Erythroblast (primary cell): ENCODE measurements at places on chromosomes 4 and X.

GRCh38 chr4:79759793-79760192 is 313.2 kb downstream of the ANTXR2 start:
- no peak for DNase-seq

GRCh38 chr4:25485104-25485503 is 108.0 kb downstream of the ANAPC4 start:
- no peak for DNase-seq

DNA sequence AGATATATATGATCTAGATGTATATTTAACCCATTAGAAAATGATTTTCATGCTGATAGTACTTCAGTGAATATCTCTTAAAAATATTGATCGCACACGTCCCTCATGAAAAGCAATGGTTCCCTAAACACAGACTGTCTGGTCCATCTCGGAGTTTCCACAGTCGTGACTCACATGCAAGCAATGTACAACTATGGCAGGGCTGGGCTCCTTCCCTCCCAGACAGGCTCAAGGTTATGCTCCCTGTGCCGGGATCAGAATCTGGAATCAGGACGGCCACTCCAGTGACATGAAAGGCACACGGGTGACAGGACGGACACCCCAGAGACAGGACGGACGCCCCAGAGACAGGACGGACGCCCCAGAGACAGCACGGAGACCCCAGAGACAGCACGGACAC is 40.2 kb upstream of the PPP2R3B start:
- DNase-seq, result no peak

GRCh38 chr4:104022226-104022625 is 302.4 kb upstream of the TACR3 start:
- DNase-seq, result no peak

GRCh38 chrX:136779346-136779781 is 1.4 kb downstream of the ARHGEF6 start:
- peak; percentile 26 for DNase-seq

DNA sequence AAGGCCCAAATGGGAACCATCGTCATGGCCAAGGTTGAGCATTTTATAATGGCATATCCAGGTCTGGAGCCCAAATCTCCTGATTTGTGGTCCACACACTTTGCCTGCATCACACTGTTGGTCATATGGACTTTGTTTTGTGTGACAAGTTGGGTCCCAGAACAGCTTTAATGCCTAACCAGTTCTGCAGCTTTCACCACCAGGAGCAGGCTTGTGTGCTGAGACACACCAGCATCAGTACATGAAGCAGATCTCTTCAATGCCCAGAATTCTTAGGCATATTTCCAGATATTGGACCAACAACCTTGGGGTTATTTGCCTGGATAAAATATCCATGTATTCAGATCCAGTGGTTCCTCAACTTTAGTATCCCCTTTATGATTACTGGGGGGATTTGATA is 371.3 kb downstream of the FBXW7 start:
- DNase-seq, result no peak

- DNase-seq, result no peak
Observed at GRCh38 chr4:773214-773613, 52.7 kb downstream of the CPLX1 start.

DNA sequence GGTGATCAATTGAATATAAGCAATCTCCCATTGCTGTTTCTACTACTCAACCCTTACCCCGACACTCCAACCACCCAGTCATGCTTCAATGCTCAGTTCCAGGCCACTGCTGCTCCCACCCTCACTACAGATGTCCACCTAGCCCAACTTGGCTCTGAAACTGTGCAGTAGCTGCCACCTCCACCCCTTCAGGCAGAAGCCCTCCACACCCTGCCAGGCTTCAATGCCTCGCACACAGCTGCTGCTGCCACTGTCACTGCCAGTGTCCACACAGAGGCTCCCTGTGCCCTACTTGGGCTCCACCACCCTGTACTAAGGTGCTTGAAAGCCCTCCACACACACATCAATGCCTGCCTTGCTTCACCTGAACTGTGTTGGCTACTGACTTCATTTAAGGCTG is 34.6 kb downstream of the LAMTOR3 start:
- no peak for DNase-seq

GRCh38 chr4:8238515-8239053 is 31.0 kb upstream of the HTRA3 start:
- DNase-seq, result no peak

- no peak for DNase-seq
Observed at GRCh38 chr4:28351826-28352225, 1491.2 kb downstream of the STIM2 start.

GRCh38 chr4:167190379-167190778 is 43.9 kb downstream of the SPOCK3 start:
- DNase-seq, result no peak

- no peak for DNase-seq
Observed at GRCh38 chr4:58413849-58414248, 1303.7 kb upstream of the IGFBP7 start.

DNA sequence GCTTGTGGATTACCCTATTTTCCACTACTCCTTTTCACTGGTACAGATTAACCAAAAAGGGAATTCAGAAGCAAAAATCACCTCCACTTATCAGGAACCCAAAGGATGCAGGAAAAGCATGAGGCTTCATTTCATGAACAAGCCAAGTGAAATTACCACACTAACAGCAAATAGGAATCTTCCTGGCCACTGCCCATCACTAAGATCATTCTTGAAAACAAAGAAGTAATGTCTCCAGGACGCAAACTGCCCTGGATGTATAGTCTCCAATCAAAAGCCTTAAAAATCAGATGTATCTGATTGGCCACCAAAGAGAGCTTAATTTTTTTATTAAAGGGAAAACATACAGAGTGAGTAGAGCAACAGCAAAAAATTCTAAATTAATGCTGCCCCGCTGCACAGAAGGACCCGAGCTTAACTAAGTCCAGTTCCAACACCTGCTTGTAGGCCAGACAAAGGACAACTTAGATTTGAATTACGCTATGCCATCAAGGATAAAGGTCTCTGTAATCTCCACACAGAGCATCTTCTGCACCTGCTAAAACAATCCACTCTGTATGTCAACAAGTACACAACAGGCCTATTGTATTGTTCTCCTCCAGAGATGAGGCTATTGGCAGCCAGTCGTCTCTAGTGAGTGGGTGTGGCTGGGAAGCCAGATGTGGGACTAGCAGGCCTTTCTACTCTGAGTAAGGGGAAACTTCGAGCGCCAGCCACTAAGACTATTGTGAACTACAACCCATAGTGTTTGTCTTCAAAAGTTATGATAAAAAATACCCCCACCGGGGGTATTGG is 12.4 kb downstream of the ZDHHC9 start:
- no peak for DNase-seq

GRCh38 chr4:118801895-118802575 is 33.9 kb downstream of the SEC24D start:
- no peak for DNase-seq

DNA sequence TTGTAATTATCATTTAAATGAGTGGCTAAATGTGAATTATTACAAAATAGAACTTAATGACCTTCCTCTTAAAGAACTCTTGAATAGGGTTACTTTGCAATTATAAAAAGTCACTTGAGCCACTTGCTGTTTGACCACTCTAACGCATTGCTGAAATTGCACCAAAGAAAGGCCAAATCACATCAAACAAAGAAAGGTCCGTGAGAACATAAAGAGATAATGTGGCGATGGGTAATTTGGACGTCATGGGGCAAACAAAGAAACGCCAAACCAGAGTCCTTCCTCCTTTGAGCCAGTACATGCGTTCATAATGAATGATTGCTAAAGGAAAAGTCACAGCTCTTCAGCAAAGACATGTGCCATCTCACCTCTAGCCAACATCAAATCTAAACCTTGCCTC is 229.8 kb upstream of the STS start:
- no peak for DNase-seq

DNA sequence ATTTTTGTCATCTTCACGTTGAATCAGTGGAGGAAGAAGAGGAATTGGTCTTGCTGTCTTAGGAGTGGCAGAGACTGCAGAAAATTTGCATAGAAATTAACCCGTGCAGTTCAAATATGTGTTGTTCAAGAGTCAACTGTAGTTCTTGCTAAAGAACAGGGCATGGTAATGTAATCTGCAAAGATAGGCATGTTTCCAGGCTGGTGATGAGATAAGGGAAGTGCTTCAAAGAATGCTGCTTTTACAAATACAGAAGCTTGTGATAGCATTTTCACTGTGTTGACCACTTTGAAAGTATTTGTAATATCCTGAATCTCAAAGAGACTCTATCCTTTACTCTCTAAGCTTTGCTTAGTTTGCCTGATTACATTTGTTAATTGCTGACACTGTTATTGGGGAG is 60.1 kb downstream of the PRRG1 start:
- peak; percentile 71 for DNase-seq

GRCh38 chr4:8087921-8088495 is 70.6 kb downstream of the ABLIM2 start:
- no peak for DNase-seq

DNA sequence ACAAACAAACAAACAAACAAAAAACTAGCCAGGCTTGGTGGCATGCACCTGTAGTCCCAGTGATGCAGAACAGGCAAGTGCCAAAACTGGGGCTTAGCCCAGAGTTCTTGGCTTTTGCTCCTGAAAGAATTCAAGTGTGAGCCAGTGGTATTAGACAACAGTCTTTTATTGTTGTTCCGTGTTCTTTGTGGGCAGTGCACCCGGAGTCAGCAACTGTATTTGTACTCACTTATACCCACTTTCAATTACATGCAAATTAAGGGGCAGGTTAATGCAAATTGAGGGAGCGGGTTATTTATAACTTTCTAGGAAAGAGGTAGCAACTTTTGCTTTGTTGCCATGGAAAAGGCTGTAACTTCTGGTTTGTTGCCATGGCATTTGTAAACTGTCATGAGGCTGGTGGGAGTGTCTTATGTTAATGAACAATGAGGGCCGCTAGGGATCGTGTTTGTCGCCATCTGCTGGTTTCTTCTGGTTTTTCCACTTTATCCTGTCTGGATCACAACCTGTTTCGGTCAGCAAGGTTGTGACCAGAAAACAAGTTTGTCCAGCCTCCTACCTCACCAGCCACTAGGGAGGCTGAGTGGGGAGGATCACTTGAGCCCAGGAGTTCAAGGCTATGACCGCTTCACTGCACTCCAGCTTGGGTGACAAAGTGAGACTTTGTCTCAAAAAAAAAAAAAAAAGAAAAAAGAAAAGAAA is 88.8 kb upstream of the ESX1 start:
- DNase-seq, result peak; percentile 58

- no peak for DNase-seq
Observed at GRCh38 chr4:155487210-155487609, 110.4 kb upstream of the MAP9 start.

DNA sequence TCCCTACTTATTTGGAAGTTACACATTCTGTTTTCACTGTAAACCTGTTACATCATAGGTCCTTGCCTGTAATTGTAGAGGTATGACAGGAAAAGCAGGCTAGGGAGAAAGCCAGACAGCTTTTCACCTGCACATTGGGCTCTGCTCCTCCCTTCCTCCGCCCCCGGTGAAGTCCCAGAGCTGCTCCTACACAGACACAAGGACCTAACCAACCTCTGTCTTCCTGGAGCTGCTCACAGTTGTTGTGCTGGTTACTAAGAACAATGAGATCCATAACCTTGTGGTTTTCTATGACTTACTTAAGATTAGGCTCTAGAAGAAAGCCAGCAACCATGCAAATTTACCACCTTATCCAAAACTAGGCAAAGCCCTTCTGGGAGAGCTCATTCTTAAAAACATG is 40.0 kb downstream of the MOSPD2 start:
- DNase-seq, result no peak

DNA sequence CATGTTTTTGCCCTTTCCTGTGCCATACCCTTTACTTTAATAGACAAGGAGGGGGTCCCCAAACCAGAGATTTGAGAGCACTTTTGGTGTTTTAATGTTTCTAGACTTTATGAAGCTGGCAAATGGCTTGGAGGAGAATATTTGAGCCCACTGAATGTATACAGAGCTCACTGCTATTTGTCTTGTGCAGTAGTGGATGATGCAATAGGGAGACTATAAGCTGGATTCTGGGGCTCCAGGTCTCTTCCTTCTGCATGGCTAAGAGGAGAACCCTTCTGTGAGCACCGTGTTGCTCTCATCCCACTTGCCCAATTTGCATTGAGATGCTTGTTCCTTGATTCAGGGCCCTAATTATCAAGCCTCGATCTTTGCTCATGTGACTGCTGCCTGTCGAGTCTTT is 8.9 kb upstream of the PUDP start:
- DNase-seq, result no peak

- peak; percentile 39 for DNase-seq
Observed at GRCh38 chrX:154096140-154097002, 1.1 kb downstream of the MECP2 start.

- DNase-seq, result no peak
Observed at GRCh38 chrX:34584781-34585180, 72.3 kb downstream of the TMEM47 start.

DNA sequence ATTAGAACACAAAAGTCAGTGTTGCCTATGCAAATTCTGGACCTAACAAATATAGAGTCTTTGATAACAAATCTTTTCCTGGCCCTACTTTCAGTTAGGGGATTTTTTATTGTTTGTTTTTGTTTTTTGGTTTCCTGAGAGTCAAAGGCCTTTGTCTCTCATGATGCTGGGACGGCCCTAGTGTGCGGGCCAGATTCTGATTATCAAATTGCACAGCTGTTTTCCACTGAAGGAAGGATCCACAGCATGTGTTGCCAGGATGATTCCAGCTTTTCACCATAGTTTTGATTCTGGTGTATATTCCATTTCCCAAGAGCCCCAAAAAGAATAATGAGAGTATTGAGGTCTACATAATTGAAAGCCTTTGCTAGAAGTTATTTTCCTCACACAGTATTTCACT is 248.2 kb downstream of the CAMK2D start:
- no peak for DNase-seq

DNA sequence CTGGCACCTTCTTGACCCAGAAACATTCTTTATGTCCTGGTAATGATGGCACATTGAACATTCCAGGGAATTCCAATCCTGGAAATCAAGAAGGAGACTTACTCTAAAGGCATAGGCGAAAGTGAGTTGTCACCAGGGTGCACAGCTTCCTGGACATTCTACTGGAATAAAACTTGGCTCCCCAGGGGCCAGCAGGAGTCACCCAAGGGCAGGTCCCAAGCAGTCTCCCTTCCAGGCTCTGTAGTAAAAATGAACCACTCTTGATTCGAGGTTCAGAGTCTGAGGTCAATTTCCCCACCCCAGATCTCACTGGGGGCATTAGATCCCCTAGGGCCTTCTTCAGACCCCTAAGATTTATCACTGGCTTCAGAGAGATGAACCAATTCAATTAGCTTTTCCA is 338.7 kb upstream of the GATB start:
- no peak for DNase-seq

GRCh38 chr4:168511780-168512489 is 15.1 kb downstream of the PALLD start:
- no peak for DNase-seq

DNA sequence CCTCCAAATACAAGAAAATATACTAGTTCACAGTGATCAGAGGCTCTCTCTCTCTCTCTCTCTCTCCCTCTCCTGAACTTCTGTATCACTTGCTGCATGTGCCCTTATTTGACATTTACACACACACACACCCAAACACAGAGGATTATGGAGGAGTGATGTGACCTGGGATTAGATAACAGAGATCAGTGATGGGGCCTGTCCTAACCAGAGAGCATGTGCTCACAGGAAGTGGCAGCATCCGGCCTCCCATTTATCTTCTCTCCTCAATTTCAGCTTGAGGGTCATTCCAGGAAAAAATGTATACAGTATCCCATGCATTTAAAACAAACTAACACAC is 143.0 kb downstream of the TSPAN5 start:
- peak; percentile 14 for DNase-seq
